ENCODE measurements at places on chromosomes 1 and 21. TPM values are rescaled to one million over a fixed set of nuclear protein-coding genes. Genes with fewer than 3 reads are reported as not detected.

WRAP73 gene
- 10.9 TPM for total RNA-seq

RBM11 gene
- total RNA-seq: 0.95 TPM

LCE2A gene
- not detected for total RNA-seq

MYOG gene
- not detected for total RNA-seq

TPR gene
- total RNA-seq: 82.8 TPM

- no peak for DNase-seq
Measured at GRCh38 chr1:197598935-197599334, 176.3 kb downstream of the DENND1B start.

GRCh38 chr1:164720440-164721227 is 161.7 kb downstream of the PBX1 start:
- DNase-seq: no peak

GRCh38 chr1:39452081-39452480 is 39.4 kb upstream of the BMP8A start:
- DNase-seq: no peak

GRCh38 chr1:223771469-223771813 is 59.1 kb downstream of the CAPN2 start:
- no peak for DNase-seq

GRCh38 chr1:32538887-32539583 is at the start of gene ZBTB8A:
Gene ZBTB8A, plus strand, starts transcription at chr1:32539427. Its CDS starts 53,505 bp downstream, at chr1:32592932.
- DNase-seq: peak; percentile 82

DNA sequence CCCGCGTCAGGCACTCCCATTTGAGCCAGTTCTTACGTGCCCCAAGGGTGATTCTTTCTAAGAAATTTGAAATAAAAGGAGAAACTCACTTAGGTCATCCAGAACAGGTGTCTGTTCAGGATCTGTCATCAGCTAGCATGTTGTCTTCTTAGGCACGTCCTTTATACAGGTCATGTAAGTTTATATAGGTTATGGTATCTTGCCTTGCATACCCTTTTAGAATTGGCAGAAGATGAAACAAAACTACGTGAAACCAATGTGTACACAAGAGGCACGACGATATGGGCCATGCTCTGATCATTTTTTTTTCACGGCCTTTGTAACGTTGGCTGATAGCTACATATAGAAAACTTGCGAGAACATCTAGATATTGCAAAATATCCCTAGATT is 579 bp upstream of the GTF2B start:
- DNase-seq: no peak

DNA sequence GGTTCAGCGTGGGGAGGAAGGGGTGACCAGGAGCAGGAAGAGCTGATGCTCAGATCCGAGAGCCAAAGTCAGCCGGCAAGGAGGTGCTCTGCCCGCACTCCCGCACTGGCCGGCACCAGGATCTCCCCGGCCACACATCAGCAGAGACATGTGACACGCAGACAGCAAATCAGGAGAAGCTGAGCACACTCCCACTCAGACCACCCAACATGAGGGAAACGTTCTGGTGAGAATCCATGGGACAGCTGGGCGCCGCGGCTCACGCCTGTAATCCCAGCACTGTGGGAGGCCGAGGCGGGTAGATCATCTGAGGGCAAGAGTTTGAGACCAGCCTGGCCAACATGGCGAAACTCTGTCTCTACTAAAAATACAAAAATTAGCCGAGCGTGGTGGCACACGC is 18.6 kb upstream of the PTTG1IP start:
- peak; percentile 56 for DNase-seq

All from posterior vena cava (tissue), 2 donors.